Spinal cord (tissue), 10 donors: ENCODE measurements at places on chromosomes 7 and 10.

GRCh38 chr10:97708976-97709946 is 4.3 kb upstream of the MARVELD1 start:
- DNase-seq, result no peak

DNA sequence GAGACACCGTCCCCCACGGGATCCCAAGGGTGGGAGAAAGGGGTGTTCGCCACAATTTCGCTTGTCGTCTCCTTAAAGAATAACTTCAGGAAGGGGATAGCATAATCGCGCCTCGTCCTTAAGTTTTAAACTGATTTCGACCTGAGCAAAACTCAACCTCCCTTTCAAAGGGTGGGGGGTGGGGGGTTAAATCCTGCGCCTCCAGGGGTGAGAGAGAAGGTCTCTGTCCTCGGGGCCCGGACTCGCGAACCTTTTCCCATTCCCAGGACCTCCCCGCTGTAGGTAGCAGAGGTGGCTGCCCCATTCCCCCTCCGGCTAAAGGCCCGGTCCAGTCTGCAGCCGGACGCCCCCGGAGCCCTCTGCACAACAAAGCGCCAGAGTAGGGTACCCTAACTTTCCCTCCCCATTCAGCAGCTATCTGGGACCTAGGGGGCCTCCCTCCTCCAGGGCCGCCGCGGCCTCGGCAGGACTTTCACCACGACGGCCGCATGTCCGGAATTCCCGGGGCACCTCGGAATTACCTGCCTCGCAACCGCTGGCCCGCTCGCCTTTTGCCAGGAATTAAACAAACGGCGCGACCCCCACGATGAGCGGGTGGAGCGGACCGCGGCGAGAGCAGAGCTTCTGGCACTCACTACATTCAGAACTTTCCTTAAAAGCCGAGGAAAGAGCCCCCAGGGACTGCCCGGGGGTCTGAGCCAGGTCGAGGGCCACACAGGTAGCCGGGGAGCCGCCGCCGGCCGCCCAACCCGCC is 1.7 kb downstream of the CDK6 start:
- peak; percentile 27 for DNase-seq

DNA sequence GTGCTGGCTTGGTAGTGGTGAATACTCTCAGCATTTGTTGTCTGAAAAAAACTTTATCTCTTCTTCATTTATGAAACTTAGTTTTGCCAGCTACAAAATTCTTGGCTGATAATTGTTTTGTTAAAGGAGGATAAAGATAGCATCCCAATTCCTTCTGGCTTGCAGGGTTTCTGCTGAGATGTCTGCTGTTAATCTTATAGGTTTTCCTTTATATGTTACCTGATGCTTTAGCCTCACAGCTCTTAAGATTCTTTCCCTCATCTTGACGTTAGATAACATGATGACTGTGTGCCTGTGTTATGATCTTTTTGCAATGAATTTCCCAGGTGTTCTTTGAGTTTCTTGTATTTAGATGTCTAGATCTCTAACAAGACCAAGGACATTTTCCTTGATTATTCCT is 9.9 kb upstream of the MRPS33 start:
- no peak for DNase-seq

DNA sequence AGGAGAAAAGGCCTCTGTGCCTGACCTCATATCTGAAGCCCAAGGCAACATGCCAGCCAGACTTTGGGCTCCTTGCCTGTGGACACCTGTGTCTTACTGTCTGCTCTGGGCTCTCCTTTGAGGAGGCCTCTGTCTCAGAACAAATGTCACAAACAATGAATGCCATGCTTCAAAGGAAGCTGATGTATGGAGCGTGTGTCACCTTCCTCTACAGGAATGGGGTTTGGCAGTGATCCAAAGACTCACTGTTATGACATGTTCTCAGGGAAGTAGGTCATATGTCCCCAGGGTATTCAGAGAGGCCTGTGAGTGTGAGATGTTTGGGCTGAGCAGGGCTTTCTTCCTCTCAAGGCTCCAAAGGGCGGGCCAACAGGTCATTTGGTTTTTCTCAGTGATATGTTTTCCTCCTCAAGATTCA is 38.4 kb downstream of the PTPRE start:
- DNase-seq, result no peak

- DNase-seq, result no peak
Measured at GRCh38 chr7:31256506-31256905, 84.0 kb downstream of the NEUROD6 start.

- DNase-seq, result no peak
Measured at GRCh38 chr7:20440472-20441105, 109.9 kb downstream of the ITGB8 start.

GRCh38 chr7:15729746-15730145 is 43.3 kb upstream of the MEOX2 start:
- no peak for DNase-seq

DNA sequence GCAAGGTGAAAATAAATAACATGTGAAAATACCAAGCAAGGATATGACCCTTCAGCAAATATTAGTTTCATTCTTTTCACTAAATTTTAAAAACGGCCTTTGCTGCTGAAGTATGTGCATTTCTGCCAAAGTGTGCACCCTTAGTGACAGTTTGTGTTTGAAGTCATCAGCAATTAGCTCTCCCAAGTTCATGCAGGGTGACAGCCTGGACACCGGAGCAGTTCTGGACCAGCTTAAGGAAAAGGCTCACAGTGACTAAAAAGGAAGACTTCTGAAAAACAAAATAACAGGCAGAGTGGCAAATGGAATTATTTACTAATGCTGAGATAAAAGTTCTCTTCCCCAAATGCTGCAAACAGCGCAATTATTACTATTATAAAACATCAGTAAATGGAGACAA is 69.3 kb upstream of the NEBL start:
- no peak for DNase-seq

GRCh38 chr7:118184565-118184940 is 589 bp downstream of the LSM8 start:
- no peak for DNase-seq

DNA sequence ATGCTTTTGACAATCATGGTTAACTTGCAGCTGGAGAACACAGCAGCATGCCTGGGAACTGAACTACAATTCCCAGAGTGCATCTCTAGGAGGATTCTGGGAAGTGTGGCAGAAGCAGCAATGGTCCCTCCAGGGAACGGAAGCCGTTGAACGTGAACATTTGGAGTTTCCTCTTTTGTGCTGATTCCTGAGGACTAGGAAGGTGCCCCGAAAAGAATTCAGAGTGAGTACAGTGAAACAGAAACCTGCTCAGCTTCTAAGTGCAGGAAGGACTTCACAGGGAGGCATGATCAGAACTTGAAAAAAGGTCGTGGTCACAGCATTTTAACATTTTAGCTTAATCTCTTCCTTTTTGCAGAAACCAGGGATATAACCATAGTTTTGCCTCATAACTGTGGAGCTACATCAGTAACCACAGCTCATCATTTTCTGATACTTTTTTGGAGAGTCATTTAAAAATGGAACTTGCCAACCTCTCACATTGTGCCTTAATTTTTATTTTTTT is at the start of gene NUDT13:
NUDT13 (plus strand) TSS at position 111 of the 505 bp plus-strand sequence. CDS start 3,911 bp downstream, outside the sequence.
- peak; percentile 79 for DNase-seq

DNA sequence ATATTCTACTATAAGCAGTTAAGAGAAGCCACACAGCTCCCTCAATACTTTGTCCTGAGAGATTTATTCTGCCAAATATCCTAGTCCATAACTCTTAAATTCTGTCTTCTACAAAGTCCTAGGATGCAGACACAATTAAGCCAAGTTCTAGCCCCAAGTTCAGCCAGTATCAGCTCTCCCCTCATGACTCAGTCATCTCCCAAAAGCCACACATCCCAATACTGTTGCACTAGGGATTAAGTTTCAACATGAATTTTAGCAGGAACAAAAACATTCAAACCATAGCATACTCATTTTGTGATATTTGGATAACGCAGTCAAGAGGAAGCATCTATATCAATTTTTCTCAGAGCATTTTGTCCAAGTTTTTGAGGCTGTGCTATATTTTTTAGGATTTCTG is 277.4 kb downstream of the FZD1 start:
- DNase-seq, result no peak

- DNase-seq, result no peak
Measured at GRCh38 chr10:35058134-35058533, 32.0 kb downstream of the CUL2 start.

- DNase-seq, result no peak
Measured at GRCh38 chr10:30396293-30396692, 37.7 kb upstream of the MAP3K8 start.

- DNase-seq, result no peak
Measured at GRCh38 chr10:26773633-26774032, 76.1 kb downstream of the PDSS1 start.

DNA sequence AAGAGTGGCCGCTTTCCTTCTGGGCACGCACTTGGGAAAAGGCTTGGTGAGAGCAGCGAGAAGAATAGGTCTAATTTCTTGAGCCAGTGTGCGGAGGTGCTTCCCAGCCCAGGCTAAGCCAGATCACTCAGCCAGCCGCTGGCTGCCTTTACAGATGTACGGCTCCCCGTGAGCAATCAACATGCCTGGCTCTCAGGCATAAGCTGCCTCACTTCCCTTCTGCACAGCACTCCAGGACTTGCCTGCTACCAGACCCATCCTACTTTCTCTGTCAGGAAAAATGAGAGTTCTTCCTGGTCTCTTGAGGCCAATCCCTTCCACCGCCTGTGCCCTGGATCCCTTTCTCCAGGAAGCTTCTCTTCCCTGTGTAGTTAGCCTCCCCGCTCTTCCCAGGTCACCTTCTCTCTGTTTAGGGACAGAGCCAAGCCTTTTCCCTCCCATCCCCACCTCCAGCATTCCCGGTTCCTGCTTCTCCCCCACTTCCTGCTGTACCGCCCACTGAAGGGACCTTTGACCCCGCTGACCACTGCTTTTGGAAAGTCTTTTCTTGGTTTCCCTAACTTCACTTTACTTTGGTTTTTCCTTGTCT is 1.1 kb upstream of the ACTR3C start:
- DNase-seq, result no peak

GRCh38 chr10:35822316-35822715 is 180.2 kb upstream of the FZD8 start:
- no peak for DNase-seq

- DNase-seq, result no peak
Measured at GRCh38 chr10:789831-790701, 100.6 kb upstream of the DIP2C start.

- no peak for DNase-seq
Measured at GRCh38 chr10:88661018-88661417, 3.2 kb upstream of the LIPF start.

GRCh38 chr7:140048138-140048537 is 14.6 kb downstream of the PARP12 start:
- no peak for DNase-seq

DNA sequence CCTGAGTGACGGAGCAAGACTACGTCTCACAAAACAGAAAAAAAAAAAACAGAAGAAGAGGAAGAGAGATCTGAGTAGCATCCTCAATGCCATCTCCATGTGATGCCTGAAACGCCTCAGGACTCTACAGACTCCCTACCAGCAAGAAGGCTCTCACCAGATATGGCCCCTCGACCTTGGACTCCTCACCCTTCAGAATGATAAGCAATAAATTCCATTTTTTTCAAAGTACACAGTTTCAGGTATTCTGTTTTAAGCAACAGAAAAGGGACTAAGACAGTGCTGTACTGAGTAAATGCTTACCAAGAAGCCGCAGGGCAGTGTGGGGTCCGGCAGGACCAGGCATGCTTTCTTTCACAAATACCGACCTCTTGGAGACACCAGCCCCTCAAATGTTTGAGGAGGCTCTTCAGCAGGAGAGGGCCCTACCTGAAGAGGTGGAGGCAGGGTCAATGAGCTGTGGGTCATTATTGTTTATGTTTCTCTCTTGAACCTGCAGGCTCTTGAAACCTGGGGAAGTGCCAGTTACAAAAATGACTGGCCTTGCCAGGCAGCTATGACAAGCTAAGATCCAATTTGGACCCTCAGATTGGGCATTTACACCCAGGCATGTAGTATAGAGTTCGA is 204.1 kb upstream of the LYZL1 start:
- no peak for DNase-seq

DNA sequence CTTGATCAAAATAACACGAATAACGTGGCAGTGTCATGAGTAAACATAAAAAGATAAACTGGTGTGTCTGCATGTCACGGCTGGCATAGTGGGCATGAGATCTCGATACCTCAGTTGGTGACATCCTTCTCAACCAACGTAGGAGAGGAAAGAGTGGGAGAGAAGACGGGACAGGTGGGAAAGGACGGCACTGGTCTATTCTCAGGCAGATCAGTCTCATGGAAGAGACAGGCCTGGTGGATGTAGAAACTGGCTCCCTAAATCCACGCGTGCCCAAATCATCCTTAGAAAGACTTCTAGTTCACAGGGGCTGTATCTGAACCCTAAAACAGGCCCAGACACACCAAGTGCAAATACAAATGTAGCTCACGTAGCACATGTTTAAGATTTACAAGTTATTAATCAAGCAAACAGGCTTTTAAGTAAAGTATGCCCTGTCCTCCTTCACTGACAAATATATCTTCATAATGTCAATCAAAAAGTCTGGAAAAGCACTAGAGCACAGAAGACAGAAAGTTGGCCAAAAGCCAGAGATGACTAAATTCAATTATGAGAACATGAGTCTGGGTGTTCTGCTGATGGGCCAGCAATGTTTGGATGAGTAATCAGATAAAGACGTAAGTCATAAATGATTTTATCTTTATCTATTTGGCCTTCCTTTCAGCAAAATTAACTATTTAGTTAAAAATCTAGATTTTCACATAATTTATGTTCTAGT is 56.3 kb downstream of the SFMBT2 start:
- DNase-seq, result no peak

- peak; percentile 63 for DNase-seq
Measured at GRCh38 chr7:35521941-35522340, 173.0 kb downstream of the HERPUD2 start.

- DNase-seq, result no peak
Measured at GRCh38 chr10:71868192-71868697, 17.2 kb upstream of the PSAP start.

GRCh38 chr10:16856092-16856491 is 38.9 kb upstream of the RSU1 start:
- no peak for DNase-seq

GRCh38 chr7:43642897-43643630 is 60.2 kb downstream of the STK17A start:
- DNase-seq, result no peak

DNA sequence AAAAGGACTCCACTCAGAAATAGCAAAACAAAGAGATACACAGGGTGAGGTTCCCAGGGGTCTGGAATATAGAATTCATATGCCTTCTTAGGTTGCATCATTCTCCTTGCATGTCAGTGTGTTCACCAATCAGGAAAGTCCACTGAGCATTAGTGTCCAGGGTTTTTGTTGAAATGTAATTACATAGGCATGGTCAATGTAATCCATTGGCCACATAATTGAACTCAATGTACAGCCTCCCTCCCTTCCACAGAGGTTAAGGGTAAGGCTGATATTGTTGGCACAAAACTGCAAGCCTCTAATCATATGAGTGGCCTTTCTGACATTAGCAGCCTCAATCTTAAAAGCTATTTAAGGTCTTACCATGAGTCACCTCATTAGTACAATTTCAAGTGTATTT is 736.1 kb upstream of the VSTM2A start:
- DNase-seq, result no peak

DNA sequence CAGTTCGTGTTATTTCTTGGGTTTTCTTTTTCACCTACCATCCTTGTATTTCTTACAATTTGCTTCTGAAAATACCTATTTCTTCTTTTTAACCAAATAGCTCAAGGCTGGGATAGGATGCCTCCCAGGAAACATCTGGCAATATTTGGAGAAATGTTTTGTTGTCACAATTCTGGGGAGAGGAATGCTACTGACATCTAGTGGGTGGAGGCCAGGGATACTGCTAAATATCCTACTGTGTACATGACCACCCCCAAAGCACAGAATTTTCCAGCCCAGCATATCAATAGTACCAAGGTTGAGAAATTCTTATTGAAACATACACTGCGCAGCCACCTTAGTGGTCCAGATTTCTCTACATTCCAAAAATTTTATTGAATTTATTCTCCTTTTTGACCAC is 55.5 kb downstream of the CNTNAP2 start:
- DNase-seq, result no peak

GRCh38 chr7:103766660-103767059 is 222.8 kb downstream of the RELN start:
- peak; percentile 67 for DNase-seq
